ENCODE measurements at places on chromosomes 3 and 15.
A peak's percentile ranks its signal among the peaks of the same experiment; 100 is the strongest.

DNA sequence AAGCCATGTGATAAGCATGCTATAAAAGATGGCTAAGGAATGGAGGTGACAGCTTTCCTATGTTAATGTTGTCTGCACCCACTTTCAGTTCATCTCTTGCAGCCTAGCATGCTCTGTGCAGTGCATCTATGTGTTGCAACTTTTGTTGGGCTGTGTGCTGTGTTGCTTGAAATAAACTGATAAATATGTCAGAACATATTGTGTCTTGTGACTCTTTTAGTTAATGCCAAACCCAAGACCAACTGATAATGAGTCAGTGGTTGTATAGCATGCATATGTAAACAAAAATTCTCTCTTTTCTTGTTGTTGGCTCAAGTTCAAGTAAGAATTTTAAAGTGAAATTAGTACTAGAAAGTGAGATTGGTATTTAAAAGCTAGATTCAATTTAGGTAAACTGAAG lies 37.0 kb upstream of the SCN10A start:
- DNase-seq, result no peak

DNA sequence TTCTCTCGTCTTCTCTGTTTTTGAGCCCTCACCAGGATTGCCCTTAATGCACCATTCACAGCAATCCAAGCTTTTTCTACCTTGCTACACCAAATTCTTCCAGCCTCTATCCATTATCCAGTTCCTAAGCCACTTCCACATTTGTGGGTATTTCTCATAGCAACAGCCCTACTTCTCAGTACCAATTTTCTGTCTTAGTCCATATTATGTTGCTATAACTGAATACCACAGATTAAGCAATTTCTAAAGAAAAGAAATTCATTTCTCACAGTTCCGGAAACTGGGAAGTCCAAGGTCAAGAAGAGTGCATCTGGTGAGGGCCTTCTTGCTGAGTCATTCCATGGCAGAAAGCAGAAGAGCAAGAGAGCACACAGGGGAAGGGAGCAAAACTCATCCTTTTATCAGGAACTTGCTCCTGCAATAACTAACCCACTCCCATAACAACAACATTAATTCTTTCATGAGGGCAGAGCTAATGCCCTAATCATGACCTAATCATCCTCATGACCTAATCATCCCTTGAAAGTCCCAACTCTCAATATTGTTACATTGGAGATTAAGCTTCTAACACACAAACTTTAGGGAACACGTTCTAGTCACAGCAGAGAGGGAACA lies 9.7 kb upstream of the EIF1B start:
- no peak for DNase-seq

DNA sequence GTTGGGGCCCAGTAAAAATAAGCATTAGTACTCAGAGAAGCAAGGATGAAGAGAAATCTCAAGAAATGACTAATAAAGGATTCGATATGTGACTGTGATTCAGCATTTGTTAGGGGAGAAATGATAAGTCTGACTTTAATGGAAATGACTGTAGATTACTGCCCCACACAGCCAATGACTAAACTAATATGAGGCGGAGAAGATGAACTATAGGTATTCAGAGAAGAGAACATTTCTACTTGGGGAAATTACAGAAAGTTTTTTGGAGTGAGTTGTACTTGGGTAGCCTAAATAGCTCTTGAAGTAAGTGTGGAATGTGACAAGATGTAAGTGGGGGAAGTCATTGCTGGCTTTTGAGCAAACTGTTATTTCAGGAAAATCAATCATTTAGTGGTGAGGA lies 380.0 kb downstream of the PDCD6IP start:
- DNase-seq, result no peak

DNA sequence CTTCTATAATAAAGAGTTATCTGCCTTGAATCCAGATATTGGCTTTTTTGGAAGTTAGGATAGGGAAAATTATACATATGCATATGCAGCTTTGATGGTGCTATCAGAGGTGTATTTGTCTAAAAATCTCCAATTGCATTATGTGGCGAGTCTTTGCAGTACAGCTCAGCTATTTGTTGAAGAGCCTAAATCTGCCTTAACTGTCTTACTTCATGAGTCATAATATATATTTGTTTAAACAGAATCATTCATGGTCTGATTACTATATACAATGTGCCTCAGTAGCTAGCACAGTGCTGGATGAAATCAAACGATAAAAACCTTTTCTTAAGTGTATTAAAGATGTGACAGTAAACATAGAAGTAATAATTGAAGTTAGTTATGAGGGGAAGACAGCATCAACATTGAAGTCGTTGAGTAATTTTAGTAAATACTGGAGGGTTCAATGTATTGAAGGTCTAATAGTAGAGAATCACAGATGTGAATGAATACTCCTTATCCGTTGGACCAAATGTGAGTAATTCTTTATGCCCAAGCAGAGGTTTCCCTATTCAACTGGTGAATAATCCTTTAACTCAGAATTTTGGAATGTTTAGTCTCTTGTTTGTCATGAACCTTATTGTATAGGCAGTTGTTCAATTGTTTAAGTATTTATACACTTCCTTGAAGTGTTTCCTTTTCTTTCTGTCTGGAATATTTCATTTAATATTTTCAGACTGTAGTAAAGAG lies 74.8 kb upstream of the NAALADL2 start:
- no peak for DNase-seq

DNA sequence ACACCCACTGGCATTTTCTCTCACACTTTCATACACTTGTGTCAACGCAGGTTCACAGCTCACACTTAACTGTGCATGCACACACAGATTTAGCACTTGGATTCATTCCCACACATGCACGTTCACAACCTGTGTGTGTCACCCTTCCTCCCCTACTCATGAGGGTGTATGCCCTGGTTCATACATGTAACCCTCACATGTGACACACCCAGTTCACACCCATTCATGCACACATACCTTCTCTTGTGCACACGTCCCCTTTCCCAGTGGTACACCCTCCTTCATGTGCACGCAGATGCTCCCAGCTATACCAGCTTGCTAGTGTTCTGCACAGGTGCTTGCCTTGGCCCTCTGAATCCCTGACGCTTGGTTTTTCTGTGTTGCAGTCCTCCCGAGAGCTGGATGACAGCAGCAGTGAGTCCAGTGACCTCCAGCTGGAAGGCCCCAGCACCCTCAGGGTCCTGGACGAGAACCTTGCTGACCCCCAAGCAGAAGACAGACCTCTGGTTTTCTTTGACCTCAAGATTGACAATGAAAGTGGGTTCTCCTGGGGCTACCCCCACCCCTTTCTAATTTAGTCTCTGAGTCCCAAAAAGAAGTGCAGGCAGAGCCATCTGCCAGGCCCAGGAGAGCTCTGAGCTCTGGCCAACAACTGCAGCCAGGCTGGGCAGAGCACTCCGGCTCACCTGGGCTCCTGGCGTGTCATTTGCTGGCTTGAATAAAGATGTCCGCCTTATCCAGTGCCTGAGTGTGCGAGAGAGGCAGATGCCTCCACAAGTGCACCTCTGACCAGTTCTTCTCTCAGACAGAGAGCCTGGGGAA lies 39.5 kb downstream of the GOLGA6A start:
- DNase-seq, result no peak

DNA sequence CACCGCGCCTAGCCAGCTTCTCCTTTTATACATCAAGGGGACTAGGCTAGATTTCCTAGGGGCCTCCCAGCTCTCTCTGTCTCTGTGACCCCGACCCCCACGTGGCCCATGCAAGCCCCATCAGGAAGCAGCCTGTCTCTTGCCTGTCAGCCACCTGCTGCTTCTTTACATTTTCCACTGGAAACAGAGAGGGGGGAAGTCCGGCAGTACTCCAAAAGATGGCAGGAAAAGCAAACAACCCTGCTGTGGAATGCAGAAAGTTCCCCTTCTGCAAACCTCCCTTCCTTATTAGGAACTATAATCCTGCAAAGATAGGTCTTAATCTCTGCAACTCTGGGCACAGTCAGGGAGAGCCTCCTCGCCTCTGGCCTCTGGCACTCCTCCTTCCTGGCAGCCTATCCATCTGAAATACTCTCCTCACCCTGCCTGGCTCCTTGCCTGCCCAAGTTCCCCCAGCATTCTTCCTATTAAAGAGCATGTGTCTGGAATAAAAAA lies 47.4 kb upstream of the HACD2 start:
- DNase-seq, result no peak

GRCh38 chr3:71702131-71703024 lies 22.8 kb downstream of the EIF4E3 start:
- peak; percentile 48 for DNase-seq

- no peak for DNase-seq
These were observed 6.9 kb downstream of the CYFIP1 start for GRCh38 chr15:22973286-22973685.

- no peak for DNase-seq
These were observed 116.6 kb downstream of the CHDH start for GRCh38 chr3:53729618-53730017.

All from stimulated activated naive CD8-positive, alpha-beta T cell treated with anti-CD3 and anti-CD28 coated beads, Interleukin-15, amount 100 ng/mL, for 72 hours (primary cell).